Motor neuron (in vitro differentiated cells): ENCODE measurements at places on chromosomes 11 and 22. TPM values are rescaled to one million over a fixed set of nuclear protein-coding genes. Genes with fewer than 3 reads are reported as not detected.
A peak's percentile ranks its signal among the peaks of the same experiment; 100 is the strongest.

DNA sequence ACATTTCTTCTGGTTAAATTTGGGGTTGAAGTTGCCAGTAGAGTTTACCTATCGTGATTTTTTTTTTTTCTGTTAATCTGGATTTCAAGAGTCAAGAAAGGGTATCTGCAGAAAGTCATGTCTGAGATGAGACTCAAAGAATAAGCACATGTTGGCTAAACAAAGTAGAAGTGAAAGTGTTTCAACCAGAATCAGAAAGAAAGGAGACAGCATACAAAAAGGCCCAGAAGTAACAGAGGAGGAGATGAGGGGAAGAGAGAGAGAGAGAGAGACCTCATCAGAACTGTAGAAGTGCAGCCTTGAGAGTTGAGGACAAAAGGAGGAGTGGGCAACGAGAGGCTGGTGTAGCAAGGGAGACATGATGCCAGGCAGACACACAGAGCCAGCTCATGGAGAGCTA lies 54.9 kb downstream of the SVIP start:
- ATAC-seq: no peak

- ATAC-seq: no peak
Measured at GRCh38 chr11:44519989-44520737, 45.3 kb upstream of the CD82 start.

GRCh38 chr11:30984442-30984816 lies 385.1 kb downstream of the DCDC1 start:
- no peak for ATAC-seq

DNA sequence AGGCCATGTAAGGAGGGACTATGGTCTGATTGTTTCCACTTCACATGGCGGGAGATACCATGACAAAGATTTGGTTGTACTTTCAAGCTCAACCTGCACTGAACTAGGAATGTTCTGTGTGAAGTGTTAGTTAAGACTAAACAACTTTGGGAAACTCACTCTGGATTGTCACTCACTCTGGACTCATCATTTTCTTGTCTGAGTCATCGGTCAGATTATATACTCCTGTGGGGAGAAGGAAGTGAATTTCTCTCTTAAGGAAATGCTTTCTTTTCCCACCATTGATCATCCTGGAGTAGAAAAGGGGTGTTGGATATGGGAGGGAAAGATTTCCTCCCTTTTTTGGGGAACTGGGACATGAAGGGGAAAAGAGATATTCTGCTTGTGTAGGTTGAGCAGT lies 26.9 kb upstream of the CAT start:
- no peak for ATAC-seq

- ATAC-seq: peak; percentile 41
Measured at GRCh38 chr22:46622081-46622521, 1.9 kb downstream of the GRAMD4 start.

DNA sequence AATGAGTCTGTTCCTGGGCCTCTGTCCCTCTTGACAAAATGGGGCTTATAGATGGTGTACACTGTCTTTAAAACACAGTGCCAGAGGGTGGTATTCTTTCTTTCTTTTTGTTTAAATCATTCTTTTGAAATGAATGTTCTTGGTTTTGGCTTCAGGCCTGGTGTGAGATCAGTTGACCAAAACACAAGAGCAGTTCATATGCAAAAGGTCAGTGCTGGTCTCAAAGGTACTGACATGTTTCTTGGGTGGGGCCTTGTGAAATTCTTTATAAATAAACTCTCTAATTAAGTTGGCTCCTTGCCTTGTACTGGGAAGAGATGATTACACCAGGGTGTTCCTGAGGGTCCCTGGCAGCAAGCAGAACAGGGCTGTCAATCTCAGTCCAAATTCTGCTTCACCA lies 110.0 kb downstream of the FBXO7 start:
- peak; percentile 48 for ATAC-seq

DNA sequence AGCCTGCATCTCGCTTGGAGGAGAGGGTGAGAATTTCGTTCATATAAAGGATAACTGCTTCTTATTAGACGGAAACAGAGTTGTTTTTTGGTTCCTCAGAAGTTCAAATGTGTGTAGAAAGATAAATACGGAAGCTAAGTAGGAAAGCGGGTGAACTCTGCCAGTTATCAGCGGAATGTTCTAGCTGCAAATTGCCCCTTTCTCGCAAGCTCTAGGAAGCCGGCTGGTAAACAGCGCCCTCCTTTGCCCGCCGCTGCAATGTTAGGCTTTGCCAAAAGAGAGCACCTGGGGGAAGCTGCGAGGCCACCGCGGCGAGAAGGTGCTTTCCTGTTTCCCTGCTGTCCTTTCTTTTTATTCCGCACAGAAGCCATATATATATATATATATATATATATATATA lies 67.0 kb downstream of the IGLL5 start:
- ATAC-seq: no peak

- ATAC-seq: no peak
Measured at GRCh38 chr11:125945011-125945796, 640 bp upstream of the VSIG10L2 start.

- peak; percentile 51 for ATAC-seq
Measured at GRCh38 chr11:57648801-57649735, 644 bp downstream of the YPEL4 start.

DNA sequence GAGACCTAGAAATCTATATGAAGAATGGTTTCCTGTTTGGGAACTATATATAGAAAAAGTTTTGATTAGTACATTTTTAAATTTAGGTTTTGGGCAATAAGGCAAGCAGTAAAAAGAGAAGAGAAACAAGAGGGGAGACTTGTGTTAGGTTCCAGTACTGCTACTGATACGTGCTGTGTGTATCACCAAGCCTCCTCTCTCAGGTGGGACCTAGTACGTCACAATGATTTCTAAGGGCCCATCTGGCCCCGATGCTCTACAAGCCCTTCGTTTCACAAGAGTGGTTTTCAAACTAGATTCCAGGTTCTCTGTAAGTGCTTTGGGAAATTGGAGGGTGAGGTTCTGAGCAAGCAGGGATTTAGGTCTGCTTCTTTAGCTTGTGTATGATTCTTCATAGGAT lies 39.2 kb downstream of the USP35 start:
- no peak for ATAC-seq

DNA sequence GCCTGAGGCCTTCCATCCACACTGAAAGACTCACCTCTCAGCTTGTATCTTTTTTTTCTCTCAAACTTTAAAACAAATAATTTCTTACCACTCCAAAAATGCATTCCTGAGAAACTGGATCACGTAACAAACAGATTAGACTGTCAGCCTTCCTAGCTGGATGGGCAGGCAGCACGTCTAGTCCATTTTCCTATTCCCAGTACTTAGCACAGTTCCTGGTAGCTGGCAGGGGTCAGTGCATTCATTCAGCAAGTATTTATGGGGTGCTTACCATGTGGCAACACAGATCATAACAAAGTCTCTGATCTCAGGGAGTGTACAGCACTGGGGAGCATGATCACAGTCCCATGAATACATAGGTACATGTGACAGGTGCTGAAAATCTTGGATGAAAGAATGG lies 89.6 kb downstream of the UBASH3B start:
- no peak for ATAC-seq

DNA sequence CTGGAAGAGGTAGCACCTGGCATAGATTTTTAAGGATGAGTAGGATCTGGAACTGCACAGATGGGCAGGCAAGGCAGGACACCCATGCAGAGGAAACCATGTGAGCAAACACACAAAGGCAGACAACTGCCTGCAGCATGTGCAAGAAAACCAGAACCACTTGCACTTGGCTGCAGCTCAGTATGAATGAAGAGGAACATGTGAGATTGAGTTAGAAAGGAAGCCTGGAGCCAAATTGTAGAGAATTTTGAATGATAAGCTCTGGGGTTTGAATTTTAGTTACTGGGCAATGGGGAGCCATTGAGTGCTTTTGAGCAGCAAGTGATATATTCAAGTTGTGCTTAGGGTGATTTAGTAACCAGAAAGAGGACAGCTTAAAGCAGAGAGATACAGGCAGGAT lies 583.4 kb downstream of the SOX6 start:
- no peak for ATAC-seq

DNA sequence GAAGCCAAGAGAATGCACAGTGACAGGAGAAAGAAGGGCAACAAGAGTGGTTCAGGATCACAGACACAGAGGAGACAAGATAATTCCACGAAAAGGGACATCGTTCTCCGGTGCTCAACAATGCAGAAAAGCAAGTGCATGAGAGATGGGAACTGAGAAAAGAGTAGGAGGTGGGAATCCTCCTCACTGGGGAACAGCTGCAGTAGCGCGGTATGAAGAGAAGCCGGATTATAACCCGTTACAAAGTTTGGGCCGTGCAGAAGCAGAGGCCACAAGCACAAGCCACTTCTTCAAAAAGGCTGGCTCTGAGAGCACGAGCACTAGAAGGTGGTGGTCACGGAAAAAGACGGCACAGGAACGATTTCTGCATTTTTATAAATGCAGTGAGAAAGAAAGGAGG lies 114.2 kb upstream of the BID start:
- ATAC-seq: no peak

DNA sequence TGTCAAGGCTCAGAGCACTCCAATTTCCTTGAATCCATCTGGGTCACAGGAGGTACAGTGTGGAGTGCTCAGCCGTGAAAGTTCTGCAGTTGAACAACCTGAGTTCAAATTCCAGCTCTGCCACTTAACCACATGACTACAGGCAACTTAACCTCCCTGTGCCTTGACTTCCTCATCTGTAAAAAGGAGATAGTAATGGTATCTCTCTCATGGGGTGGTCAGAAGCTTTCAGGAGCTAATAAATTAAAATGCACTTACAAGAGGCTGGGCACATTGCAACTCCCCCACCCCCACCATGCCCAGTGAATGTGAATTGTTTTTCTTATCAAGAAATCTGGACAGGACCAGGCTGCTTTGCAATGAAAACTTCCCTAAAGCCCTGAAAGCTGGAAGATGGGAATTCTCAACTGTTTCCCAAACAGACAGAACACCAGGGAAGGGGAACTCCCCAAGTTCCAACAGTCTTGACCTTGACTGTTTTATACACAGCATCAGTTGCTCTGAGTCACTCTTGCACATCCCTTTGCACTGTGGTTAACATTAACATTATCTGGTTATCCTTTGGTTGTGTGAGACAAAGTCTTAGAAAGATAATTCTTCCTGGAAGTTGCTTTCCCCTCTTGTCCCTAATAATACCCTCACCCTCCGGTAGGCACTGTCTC lies 137.0 kb downstream of the SLC1A2 start:
- ATAC-seq: peak; percentile 41

- ATAC-seq: no peak
Measured at GRCh38 chr22:50524676-50525103, 708 bp downstream of the SCO2 start.

DNA sequence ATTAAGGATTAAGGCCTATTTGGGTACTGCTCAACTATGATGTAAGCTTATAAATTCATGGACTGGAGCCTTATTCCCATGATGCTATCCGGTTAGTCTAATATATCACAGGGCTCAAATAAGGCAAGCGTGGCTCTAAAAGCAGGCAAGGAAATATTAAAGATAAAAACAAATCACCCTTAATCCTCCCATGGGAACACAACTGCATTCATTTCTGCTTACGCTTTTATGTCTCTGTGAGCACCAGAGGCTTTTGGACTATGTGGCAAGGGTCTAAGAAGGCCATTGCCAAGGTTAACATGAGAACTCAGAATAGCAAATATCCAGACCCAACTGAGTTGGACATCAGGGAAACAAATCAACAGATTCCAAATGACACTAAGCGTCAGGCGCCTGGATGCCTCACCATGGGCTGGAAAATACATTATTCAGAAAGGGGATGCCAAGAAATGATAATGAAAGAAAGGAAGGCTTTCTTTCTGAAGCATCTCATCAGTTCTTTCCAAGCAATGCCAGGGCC lies 138.1 kb downstream of the SLC1A2 start:
- no peak for ATAC-seq

DNA sequence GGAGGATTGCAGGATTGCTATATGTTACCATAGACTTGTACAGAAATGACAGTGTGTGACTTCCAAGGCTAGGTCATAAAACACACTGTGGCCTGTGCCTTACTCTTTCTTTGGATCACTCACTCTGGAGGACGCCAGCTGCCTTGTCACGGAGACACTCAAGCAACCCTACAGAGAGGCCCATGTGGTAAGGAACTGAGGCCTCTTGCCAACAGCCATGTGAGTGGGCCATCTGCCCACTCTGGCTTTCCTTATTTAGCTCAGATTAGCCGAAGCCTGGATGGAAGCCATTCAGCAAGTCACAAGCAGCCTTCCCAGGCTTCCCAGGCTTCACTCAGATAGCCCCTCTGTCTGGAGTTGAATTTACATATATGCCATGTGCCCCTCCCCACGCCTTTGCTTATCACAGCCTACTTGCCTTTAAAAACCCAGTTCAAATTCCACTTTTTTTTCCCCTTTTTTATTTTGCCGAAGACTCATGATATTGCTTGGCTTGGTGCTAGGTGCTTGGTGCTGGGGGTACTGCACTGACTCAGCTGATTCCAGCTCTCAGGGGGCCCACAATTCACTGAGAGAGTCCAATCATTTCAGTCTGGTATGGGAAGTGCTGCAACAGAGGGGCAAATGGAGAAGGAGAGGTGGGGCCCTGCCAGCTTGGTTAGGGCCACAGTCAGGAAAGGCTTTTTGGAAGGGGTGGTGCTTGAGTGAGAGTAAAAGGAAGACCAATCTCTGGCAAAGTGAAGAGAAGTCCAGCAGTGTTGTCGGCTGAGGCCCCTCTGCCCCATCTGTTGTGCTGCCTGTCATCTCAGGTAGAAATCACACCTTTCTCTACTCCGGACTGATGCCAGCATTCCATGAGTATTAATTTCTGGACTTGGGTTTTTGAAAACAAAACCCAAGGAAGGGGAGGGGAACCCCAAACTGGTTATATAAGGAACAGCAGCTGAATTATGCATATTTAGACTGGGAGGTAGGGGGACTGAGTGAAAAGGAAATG lies 14.5 kb upstream of the P4HA3 start:
- ATAC-seq: no peak

The HMOX1 gene
- 1.4 and 1.9 TPM in 2 replicates for total RNA-seq

The LARGE2 gene
- 0.34 and 1.5 TPM in 2 replicates for total RNA-seq

The MMP8 gene
- total RNA-seq: not detected in 2 replicates

The UPK2 gene
- total RNA-seq: 0.45 and 1.3 TPM in 2 replicates

The CABP4 gene
- total RNA-seq: 1.4 TPM in 1 of 2 replicates, not detected in the other

The FAM89B gene
- total RNA-seq: 25.4 and 31.3 TPM in 2 replicates
